ENCODE measurements at places on chromosomes 4 and X.

- no peaks in the 10 kb centered on the region for H3K27me3 ChIP-seq
- H3K27ac ChIP-seq: peak overlapping the region; percentile 85
- H3K4me1 ChIP-seq: peaks cover 32% of the 10 kb centered on the region
- peak; percentile 67 for DNase-seq
- peak overlapping the region; percentile 35 for H3K4me3 ChIP-seq
- no peaks in the 10 kb centered on the region for H3K36me3 ChIP-seq
Observed at GRCh38 chr4:185730849-185731608, 81.0 kb downstream of the SORBS2 start.

DNA sequence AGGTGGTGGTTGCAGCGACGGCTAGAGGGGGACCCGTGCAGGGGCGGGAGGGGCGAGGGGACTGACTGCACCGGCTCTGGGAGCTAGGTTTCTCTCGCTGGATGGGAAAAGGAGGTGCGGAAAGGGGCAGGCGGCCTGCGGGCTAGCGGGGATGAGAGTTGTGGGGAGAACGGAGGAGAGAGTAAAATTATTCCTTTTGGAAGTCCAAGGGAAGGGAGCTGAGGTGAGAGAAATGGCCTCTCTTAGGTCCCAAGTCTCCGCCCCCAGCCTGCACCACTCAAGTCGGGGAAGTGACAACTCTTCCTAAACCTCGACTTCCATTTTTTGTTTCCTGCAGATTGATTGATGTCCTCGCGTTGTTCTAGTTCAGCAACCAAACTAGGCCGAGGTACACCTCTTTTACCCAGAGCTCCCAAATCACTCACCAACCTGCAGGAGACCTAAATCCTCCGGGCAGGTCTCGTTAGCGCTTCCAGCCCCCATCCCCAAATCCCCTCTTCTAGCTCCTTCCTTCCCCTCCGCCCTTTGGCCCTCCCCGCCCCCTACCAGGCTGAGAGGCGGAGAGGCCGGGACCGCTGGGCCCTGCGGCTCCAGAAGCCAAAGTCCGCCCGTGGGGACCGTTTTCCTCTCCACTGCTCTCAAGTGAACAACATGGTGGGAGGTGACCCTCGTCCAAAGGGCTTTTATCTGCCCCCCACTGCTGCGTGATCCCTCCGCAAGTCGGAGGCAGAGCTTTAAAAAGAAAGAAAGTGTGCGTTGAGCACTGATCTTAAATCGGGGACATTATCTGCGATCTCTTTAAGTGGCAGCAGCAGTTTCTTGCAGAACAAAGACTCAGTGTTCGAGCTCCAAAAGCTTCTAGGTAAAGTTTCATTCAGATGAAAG lies 7.3 kb downstream of the PITX2 start:
- no peaks in the 10 kb centered on the region for H3K36me3 ChIP-seq
- H3K27ac ChIP-seq: no peak overlapping the region
- no peaks in the 10 kb centered on the region for H3K27me3 ChIP-seq
- H3K4me3 ChIP-seq: no peak overlapping the region
- no peaks in the 10 kb centered on the region for H3K4me1 ChIP-seq

- no peaks in the 10 kb centered on the region for H3K27me3 ChIP-seq
- H3K4me3 ChIP-seq: no peak overlapping the region
- no peaks in the 10 kb centered on the region for H3K36me3 ChIP-seq
- no peak overlapping the region for H3K27ac ChIP-seq
Observed at GRCh38 chr4:123520325-123520724, 123.7 kb downstream of the SPRY1 start.

DNA sequence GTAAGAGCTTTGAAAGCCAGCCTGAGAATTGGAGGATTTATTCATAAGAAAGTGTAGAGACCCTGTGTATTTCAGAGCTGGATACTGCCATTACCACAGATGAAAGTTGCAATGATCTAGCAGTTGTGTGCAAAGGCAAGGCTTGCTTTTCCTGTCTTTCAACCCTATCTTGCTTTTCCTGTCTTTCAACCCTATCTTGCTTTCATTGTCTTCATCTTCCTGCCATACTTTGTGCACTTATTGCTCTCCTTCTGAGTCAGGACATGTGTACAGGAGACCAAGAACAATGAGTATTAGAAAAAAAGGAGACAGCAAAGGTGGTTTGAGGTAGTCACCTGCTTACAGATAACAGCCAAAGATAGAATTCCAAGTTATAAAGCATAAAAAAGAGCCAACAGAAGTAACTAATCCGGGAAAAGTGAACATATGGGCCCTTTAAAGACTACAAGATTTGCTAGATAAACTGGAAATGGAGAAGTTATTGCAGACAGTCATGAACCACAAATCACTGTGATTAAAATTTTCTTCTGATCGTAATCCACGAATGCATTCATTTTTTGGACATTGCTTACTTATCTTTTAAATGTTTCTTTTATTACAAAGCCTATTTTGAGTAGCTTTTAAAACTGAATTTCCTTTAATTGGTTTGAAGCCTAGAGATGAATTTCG lies 17.2 kb downstream of the C1QTNF7 start:
- H3K27me3 ChIP-seq: no peaks in the 10 kb centered on the region
- no peak overlapping the region for H3K4me3 ChIP-seq
- no peaks in the 10 kb centered on the region for H3K36me3 ChIP-seq
- DNase-seq: no peak
- no peak overlapping the region for H3K27ac ChIP-seq

DNA sequence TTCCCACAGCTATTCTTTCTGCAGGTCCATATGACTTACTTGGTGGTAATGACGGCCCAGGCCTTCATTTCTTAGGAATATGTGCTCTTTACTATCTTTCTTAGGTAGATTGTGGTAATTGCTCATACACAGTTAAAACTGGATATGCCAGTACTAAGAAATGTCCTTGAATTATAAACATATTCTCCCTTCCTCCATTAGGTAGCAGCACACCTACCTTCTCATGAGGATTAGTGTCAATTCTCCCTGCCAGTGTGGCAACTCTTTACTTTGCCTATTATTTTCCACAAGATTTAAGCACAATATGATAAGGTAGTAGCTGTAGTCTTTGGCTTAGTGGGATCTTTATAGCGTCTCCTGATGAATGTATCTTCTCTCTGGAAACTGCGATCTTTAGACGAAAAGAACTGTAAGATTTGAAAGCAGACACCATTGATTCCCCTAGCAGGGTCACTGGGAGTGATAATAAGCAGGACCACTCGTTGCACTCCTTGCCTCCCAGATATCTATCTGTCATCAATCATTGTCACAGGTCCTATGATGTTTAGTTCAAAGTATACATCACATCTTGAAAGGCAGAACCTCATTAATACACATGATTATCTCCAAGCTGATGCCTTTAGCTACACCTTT lies 1240.7 kb downstream of the C4orf33 start:
- peak; percentile 58 for DNase-seq
- no peaks in the 10 kb centered on the region for H3K36me3 ChIP-seq

DNA sequence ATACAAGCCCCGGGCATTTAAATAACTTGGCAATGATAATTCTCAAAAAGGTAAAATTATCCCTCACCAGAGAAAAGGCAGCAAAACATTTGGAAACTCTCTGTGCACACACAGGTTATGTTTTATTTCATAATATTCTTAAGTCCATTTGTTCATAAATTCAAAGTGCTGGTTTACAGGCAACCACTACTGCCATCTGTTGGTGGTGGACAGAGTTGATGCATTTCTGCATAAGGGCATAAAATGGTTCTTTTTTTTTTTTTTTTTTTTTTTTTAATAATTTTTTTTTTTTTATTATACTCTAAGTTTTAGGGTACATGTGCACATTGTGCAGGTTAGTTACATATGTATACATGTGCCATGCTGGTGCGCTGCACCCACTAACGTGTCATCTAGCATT lies 31.5 kb upstream of the IL21 start:
- no peaks in the 10 kb centered on the region for H3K27me3 ChIP-seq
- H3K27ac ChIP-seq: no peak overlapping the region
- H3K36me3 ChIP-seq: no peaks in the 10 kb centered on the region
- no peaks in the 10 kb centered on the region for H3K4me1 ChIP-seq
- peak; percentile 62 for DNase-seq

DNA sequence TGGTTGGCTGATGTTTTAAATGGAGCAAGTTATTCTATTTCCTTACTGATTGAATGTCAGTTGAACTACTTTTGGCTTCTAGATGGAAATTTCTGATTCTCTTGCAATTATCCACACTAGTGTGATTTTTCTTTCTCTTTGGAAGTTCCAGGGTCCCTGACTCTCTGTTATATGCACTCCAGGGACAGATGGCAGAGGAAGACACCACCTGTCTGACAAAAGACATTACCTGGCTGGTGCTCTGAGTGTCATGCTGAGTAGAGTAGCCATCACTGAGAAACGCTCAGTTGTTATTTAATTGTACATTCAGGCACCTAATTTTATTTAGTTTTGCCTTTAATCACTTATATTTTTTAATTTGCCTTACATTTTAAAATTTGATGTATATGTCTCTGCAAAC lies 105.4 kb upstream of the TLL1 start:
- DNase-seq: no peak
- no peak overlapping the region for H3K27ac ChIP-seq
- H3K27me3 ChIP-seq: no peaks in the 10 kb centered on the region
- peaks cover 16% of the 10 kb centered on the region for H3K36me3 ChIP-seq
- peaks cover 9% of the 10 kb centered on the region for H3K4me1 ChIP-seq
- H3K4me3 ChIP-seq: no peak overlapping the region

- H3K27ac ChIP-seq: no peak overlapping the region
- no peaks in the 10 kb centered on the region for H3K36me3 ChIP-seq
- H3K4me1 ChIP-seq: peaks cover 35% of the 10 kb centered on the region
- DNase-seq: no peak
Observed at GRCh38 chr4:152455311-152455710, 80.6 kb downstream of the FBXW7 start.

DNA sequence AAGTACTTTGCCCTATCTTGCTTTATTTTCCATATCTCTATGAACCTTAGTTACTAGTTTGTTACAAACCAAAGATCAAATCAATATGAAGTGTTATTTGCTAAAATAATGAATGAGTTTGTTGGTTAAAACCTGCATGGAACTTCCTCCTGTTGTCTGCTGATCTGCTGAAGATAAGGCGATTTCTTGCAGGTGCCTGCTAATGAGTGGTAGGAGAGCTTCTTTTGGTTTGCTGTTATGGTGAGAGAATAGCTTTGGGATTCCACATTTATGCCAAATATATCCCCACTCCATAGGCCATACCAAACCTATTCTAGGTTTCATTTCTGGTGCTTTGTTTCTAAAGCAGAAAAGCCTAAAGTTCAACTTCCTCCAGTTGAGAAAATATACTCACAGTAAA lies 103.8 kb upstream of the PCDH10 start:
- no peak overlapping the region for H3K27ac ChIP-seq
- no peak overlapping the region for H3K4me3 ChIP-seq
- no peaks in the 10 kb centered on the region for H3K36me3 ChIP-seq
- H3K27me3 ChIP-seq: no peaks in the 10 kb centered on the region
- no peaks in the 10 kb centered on the region for H3K4me1 ChIP-seq

GRCh38 chr4:154329939-154330338 lies 161.7 kb downstream of the DCHS2 start:
- DNase-seq: peak; percentile 91
- no peak overlapping the region for H3K4me3 ChIP-seq
- no peaks in the 10 kb centered on the region for H3K4me1 ChIP-seq
- H3K36me3 ChIP-seq: no peaks in the 10 kb centered on the region

- H3K27ac ChIP-seq: no peak overlapping the region
- no peak overlapping the region for H3K4me3 ChIP-seq
- no peaks in the 10 kb centered on the region for H3K36me3 ChIP-seq
- no peaks in the 10 kb centered on the region for H3K4me1 ChIP-seq
Observed at GRCh38 chrX:1273896-1274295, 5.3 kb downstream of the CSF2RA start.

DNA sequence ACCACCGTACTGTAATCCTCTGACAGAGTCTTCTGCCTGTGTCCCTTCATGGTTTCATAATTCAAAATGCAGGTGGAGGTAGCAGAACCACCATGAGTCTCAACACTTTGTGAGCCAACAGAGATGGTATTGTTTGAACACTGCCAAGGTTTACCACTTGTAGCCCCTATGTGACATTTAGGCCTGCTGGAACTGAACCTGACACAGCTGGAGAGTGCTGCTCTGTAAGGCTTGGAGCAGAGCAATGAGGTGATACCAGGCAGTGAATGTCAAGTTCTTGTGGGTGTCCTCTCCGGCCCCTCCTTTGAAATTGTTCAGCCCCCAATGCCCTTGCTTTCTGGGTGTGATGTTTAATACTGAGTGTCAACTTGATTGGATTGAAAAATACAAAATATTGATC lies 1042.9 kb downstream of the ARAP2 start:
- H3K27ac ChIP-seq: no peak overlapping the region
- H3K4me3 ChIP-seq: no peak overlapping the region
- H3K4me1 ChIP-seq: no peaks in the 10 kb centered on the region
- no peaks in the 10 kb centered on the region for H3K27me3 ChIP-seq
- no peak for DNase-seq

- H3K36me3 ChIP-seq: no peaks in the 10 kb centered on the region
- no peak overlapping the region for H3K27ac ChIP-seq
- DNase-seq: peak; percentile 59
- no peak overlapping the region for H3K4me3 ChIP-seq
- no peaks in the 10 kb centered on the region for H3K27me3 ChIP-seq
- peaks cover 6% of the 10 kb centered on the region for H3K4me1 ChIP-seq
Observed at GRCh38 chrX:147550217-147550616, 361.5 kb upstream of the FMR1 start.

DNA sequence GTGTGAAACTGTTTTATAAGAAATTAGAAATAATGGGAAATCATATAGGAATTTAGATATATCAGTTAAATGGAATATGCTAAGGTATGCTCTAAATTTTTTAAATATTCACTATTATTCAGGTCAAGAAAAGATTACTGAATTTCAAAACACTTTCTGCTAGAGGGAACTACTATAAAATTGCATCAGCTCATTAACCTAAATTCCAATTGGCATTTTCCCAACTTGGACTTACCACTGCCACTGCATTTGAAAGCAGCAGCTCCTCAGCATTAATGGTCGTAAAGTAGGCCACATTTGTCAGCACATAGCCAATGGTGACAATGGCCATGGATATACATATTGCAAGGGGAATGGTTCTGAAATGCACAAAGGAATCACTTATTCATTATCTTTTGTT lies 57.3 kb downstream of the SLC7A11 start:
- H3K27ac ChIP-seq: no peak overlapping the region
- peaks cover 44% of the 10 kb centered on the region for H3K36me3 ChIP-seq
- H3K4me3 ChIP-seq: no peak overlapping the region
- DNase-seq: peak; percentile 28
- H3K4me1 ChIP-seq: peaks cover 12% of the 10 kb centered on the region

- H3K27ac ChIP-seq: no peak overlapping the region
- no peaks in the 10 kb centered on the region for H3K4me1 ChIP-seq
- H3K36me3 ChIP-seq: no peaks in the 10 kb centered on the region
- no peak overlapping the region for H3K4me3 ChIP-seq
Observed at GRCh38 chr4:133921280-133922195, 280.1 kb downstream of the PABPC4L start.
